ENCODE measurements at places on chromosomes 3 and 15.

DNA sequence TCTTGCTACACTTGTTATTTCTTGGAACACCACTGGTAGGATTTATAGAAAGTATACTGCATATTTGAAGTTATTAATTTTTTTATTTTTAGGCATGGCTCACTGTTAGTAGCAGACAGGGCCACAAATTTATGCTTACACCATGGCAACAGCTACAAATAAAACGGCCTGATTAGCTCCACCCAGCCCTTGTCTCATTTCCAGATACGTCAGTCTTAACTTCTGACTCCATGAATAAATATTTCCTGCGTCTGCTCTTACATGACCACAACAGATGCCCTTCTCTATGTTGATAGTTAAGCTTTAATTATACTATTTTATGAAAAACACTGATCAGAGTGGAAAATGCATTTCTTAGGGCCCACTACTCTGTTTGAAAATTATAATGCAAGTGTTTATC is 62.3 kb upstream of the CPOX start:
- DNase-seq: peak; percentile 51

DNA sequence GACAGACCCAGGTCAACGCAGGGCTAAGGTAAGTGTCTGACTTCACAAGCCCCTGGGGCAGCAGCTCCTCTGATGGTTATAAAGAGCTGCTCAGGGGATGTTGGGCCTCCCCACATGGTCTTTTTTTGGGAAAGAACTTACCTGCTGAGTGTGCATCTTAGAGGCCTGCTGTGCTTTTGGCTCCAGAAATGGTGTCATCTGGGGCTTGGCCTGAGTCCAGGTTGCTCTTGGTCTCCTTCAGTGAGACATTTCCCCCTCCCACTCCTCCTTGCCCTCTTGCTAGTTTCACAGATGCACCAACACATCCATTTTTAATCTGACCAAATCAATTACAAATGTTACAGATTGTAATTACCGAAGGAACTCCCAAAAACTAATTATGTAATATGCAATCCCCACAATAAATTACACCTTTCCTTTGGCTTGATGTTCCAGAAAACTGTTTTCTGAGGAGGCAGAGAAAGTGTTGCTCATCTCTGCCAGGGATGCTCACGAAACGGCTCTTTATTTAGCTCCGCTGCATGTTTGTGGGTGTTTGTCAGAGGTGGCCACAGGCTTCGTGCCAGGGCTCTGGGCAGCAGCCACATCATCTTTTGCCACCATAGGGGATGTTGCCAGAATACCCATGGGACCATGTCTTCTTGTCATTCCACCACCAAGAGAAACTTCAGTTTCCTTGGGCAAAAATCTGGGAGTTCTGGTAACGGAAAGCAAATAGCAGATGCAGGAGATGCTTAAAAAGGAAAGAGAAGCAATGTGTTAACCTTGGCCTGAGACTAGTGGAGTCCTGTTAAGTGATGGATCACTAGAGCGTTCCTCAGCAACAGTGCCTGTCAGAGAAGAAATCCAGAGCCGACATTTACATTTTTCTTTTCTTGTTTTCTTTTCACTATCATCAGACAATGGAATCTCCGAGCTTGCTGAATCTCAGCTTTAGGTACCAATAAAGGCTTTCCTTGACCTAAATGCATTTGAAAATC is 799.9 kb downstream of the AGBL1 start:
- no peak for DNase-seq

DNA sequence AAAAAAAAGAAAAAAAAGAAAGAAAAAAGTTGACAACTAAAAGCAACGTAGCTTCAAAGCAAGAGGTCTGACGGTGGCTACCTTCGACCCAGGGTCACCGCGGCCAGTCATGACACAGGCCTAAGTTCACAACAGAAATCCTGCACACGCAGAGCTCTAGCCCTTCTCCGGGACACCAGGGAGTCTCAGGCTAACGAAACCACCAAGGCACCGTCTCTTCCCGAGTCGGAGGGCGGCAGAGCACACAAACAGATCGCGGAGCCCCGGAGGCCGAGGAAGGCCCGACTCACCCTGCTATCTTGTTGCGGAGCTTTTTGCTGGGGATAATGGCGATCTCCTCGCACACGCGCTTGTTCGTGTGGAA is 584 bp downstream of the RPS17 start:
- no peak for DNase-seq

GRCh38 chr3:152199102-152199840 is 69.5 kb upstream of the MBNL1 start:
- DNase-seq: no peak

DNA sequence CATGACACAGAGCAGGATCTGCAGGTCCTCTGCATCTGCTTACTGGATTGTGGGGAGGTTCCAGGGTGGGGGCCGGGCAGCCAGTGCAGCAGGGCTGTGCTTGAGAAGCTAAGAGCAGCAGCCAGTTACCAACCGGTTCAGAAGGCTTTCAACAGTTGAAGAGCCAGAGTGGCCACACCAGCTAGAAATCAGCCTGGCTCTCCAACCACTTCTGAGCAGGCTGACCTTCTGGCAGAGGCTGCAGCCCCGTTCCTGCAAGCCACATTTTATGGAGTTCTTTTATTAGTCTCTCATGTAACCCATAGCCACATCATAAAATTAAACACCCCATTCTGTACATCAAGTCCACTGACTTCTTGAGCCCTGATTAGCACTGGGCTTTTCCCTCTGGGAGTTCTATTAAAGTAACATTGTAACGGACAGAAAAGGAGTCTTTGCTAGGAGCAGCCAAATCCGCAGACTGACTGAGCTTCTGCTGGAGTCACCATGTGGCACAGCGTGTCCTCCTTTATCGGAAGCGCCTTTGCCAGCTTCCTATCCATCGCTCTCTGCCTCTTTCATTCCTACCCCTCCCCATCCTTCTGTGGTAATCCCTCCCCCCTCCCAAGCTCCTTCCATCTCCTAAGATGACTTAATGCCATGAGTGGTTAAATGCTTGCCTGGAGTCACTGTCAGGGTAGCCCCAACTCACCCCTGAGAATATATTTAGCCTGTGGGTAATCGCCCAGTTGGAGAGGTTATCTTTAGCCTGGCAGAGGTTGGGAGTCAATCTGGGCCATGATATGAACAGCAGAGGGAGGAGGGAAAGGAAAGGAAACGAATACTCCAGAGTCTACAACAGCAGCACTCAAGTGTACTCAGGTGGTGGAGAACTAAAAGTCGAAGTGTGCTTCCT is 138.5 kb upstream of the HES1 start:
- DNase-seq: no peak

- DNase-seq: no peak
Measured at GRCh38 chr3:39109086-39109485, 1.6 kb downstream of the TTC21A start.

DNA sequence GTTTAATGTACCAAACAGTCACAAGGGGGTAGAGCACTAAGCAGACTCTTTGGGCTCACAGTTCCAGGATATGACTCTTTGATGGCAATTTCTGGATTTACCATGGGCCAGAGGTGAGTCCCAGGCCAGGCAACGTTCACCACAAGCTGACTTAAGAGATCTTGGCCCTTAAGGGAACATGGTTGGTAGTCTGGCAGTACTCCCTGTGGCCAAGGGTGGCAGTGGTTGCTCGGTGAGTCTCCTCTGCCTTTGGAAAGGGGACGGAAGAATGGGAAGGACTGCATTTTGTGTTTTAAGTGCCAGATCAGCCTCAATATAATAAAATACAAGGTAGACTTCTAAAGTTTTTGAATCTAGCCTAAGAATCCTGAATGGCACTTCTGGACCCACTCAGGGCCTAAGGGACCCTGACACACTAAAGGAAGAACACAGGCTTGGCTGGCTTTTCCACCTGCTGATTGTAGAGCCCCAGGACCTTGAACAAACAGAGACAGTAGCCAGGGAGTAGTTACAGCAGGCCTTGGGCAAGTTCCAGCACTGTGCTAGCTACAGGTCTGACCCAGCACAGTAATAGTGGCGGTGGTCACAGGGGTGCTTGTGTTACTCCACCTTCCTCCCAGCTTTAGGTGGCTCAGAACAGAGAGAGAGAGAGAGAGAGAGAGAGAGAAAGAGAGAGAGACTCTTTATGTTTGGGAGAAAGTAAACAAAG is 730.7 kb upstream of the ALCAM start:
- DNase-seq: no peak

DNA sequence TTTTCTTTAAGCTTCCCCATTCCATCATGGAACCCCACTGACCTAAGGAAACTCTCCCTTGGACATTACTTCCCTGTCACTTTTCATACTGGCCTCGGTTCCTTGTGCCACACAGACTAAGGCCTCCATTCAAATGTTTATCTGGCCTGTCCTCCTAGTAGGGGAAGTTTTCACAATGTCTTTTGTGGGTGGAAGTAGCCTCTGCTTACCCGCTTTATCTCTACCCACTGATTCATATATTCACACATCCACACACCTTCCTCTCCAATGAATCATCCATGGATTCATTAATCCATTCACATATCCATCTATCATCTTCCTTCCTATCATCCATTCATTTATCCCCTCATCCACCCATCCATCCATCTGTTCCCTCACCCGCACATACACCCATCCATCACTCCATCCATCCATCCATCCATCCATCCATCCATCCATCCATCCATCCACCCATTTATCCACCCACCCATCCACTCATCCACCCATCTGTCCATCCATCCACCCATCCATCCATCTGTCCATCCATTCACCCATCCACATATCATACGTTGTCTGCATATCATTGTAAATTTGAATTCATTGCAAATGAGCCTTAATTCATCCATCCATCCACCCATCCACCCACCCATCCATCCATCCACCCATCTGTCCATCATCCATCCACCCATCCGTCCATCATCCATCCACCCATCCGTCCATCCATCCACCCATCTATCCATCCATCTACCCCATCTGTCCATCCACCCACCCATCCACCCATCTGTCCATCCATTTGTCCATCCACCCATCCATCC is 49.1 kb downstream of the IQSEC1 start:
- DNase-seq: no peak

DNA sequence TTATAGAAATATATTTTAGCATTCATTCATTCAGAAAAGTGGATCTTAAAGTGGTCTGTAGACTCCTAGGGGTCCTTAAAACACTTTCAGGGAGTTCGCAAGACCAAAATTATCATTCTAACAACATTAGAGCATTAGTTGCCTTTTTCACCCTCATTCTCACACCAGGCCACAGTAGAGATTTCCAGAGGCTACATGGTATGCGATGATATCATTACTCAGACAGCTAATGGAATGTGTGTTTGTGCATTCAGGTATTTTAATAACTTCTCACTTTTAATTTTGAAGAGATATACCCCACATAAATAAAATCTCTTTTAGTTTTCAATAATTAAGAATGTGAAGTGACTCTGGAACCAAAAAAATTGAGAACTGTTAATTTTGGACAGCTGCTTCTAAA is 206.9 kb downstream of the NSUN3 start:
- no peak for DNase-seq

DNA sequence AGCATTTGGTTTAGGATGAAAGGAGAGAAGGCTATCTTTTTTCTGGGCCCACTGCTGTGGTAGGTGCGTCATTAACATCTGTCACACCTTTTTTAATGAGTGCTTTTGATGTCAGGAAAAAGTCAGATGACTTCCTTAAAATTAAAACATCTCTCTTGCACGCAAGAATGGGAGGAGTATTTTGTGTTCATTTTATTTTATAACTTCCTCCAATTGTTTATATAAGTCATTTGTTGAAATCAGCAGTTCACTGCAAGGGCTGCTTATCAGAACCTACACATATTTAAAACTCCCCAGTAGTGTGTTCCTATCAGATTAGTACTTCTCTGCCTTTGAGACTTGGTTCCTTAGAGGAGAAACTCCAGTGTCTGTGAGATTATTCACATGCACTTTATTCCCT is 143.8 kb downstream of the NEO1 start:
- DNase-seq: no peak

DNA sequence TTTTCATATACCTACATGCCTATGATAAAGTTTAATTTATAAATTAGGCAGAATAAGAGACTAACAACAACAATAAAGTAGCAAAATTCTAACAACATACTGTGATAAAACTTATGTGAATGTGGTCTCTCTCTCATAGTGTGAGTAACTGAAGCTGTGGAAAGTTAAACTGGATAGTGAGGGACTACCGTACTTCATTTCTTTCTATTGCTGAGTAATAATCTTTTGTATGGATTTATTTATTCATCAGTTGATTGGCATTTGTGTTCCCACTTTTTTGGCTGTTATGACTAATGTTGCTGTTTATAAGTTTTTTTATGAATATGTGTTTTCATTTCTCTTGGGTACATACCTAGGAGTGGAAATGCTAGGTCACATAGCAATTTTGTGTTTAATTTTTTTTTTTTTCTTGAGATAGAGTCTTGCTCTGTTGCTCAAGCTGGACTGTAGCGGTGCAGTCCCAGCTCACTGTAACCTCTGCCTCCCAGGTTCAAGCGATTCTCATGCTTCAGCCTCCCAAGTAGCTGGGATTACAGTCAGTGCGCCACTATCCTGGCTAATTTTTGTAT is 41.0 kb downstream of the RNF111 start:
- no peak for DNase-seq

DNA sequence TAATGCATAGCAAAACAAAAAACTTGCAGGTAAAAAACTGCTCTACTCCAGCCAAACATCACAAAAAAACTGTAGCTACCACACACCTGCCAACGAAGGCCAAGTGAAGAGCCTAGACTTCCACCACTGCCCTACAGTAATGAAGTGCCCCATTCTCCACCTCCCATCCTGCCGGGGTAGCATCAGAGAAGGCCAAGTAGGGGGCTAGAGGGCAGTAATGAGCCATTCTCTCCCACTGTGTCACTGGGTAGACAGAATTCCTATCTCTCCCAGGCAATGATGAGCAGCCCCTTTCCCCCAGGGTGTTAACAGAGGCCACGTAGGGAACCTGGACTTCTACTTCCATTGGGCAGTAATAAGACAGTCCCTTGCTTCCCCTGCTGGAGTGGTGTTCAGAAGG is 9.5 kb downstream of the SEC22C start:
- DNase-seq: peak; percentile 26

GRCh38 chr3:33957176-33957575 is 158.7 kb downstream of the PDCD6IP start:
- no peak for DNase-seq

DNA sequence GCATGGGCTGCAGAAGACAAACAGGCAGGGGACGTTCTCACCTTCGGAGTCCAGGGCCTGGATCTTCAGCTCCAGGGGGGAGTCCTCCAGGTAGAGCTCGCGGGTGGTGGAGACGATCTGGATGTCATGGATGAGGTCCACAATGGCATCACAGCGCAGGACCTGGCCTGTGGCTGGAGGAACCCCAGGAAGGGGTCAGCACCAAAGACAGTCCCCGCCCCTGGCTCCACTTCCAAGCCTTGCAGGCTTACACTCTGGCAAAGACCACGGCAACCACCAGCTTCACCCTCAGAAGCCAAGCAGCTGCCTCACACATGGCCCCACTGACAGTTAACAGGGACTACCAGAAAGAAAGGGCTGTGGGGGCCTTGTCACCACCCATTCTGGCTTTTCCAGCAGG is 22.8 kb downstream of the NUP210 start:
- no peak for DNase-seq

Data from Daoy (cell line).